Fibroblast of lung (primary cell): ENCODE measurements at places on chromosomes 13 and 19.

GRCh38 chr13:104301171-104301975 is 1235.2 kb upstream of the SLC10A2 start:
- DNase-seq, result peak; percentile 66

- DNase-seq, result no peak
Measured at GRCh38 chr13:76175961-76176725, 540.0 kb downstream of the LMO7 start.

- DNase-seq, result peak; percentile 94
Measured at GRCh38 chr13:44273991-44274770, 99.4 kb upstream of the SERP2 start.

GRCh38 chr13:52161181-52161646 is 1.8 kb upstream of the NEK3 start:
- no peak for DNase-seq

GRCh38 chr13:80753866-80754265 is 412.9 kb upstream of the SPRY2 start:
- DNase-seq, result no peak

DNA sequence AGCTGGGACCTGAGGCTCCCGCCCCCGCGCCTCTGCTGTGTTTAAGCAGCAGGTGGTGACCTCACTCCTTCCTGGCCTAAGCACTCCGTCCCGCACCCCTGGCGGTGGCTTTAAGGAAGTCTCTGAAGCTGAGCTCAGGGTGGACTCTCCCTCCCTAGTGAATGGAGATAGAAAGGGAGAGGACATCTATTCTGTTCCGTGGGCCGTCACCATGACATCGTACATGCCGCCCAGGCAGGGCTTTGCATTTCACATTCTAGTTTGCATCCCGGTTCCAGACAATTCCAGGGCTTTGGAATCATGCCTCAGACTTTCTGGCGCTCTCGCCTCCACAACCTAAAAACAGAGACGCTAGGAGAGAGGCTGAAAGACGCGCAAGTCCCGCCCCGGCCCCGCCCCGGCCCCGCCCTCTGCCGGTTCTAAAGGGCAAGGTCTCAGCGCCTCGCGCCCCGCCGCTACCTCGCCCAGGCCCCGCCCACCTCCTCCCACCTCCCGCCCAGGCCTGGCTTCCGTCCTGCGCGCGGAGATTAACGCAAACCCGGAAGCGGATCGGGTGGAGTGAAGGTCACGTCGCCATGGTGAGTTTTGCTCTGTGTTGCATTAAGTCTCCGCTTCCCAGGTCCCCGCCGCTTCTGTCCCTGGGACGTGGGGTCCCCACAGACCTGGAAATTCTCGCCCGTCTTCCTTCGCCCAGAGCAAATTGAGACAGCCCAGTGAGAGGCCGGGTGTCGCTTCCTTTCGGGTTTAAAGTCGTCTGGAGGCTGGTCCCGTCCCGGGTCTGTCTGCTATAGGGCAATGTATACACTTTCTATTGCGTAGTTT is at the start of gene ZNF808:
ZNF808 (plus strand) TSS at position 535 of the 822 bp plus-strand sequence. CDS start 15,617 bp downstream, outside the sequence.
- peak; percentile 92 for DNase-seq

DNA sequence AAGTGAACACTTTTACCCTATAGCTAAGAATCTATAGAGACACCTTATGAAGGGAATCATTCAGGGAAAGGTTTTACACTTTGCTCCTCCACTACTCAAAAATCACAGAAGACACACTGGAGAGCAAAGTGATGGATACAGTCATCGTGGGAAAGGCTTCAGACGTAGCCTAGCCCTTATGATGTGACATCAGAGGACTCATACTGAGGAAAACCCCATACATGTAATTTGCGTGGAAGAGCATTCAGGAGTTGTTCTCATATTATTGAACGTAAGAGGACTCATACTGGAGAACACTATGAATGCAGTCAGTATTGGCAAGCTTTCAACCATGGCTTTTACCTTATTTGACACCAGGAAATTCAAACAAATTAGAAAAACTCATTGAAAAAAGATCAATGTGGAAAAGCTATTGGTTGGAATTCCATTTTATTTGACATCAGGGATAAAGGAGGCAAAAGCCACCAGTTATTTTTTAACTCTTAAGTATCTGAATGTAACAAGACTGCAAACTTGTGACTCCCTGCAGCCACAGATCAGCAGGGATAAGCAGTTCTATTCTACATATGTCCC is 16.1 kb upstream of the ZNF274 start:
- DNase-seq, result peak; percentile 5

DNA sequence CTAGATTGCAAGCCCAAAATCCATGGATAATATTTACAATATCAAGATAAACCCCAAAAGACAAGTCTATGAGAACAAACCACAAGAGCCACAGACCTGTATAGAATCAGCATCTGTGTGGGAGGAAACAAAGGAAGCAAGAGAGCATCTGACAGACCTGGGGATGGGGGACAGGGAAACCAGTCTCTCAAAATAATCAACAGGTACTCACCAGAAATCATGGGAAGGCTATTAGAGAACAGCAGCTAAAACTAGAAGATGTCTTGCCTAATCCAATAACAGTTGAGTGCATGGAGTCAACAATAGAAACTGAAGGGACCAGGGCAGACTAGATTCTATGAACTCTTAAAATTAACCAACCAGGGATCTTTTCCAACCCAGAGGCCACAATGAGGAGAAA is 8.7 kb downstream of the SLC6A16 start:
- DNase-seq, result no peak

- no peak for DNase-seq
Measured at GRCh38 chr19:46759206-46759605, 13.0 kb upstream of the STRN4 start.

GRCh38 chr19:56137405-56137804 is 3.7 kb upstream of the ZNF444 start:
- no peak for DNase-seq

- DNase-seq, result no peak
Measured at GRCh38 chr19:17504456-17504855, 7.0 kb upstream of the PGLS start.

GRCh38 chr13:90305796-90306195 is 1041.7 kb upstream of the MIR17HG start:
- DNase-seq, result no peak

DNA sequence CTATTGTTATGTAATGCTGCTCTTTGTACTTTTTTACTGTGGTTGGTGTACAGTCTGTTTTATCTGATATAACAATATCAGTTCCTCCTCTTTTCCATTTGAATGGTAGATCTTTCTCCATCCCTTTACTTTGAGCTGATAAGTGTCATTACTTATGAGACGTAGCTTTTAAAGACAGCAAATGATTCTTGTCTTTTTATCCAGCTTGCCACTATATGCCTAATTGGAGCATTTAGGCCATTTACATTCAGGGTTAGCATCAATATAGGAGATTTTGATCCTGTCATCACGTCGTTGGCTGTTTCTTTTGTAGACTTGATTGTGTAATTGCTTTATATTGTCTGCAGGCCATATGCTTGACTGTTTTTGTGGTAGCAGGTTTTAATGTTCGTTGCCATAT is 894.2 kb upstream of the ATXN8OS start:
- no peak for DNase-seq

DNA sequence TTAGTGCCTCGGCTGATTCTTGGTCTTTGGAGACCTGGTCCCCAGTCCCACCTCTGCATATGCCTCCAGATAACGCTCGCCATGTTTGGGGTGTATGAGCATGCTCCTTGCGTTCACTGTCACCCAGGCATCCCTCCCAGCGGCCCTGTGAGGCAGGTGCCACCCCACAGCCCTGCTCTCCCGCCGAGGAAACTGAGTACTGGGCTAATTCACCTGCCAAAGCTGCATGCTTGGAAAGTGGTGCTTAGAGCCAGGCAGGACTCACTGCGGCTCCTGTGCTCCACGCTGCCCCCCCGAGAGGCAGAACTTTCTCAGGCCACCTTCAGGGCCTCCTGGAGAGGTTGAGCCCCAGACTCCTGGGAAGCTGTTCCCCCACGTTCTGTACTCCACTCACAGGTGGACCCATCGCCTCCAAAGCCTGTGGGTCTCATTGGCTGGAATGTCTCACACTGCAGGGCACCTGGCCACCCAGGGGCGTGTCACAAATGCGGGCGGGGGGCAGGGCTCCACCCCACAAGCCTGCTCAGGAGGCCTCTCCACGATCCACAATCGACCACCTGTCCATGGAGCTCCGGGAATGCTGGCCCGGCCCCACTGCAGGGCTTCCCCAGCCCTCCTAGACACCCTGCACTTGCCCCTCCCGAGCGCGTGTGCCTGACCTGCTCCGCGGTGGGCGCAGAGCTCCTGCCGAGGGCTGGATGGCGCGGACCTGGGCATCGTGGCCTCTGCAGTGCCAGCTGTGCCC is 64.6 kb downstream of the ATP11A start:
- no peak for DNase-seq

DNA sequence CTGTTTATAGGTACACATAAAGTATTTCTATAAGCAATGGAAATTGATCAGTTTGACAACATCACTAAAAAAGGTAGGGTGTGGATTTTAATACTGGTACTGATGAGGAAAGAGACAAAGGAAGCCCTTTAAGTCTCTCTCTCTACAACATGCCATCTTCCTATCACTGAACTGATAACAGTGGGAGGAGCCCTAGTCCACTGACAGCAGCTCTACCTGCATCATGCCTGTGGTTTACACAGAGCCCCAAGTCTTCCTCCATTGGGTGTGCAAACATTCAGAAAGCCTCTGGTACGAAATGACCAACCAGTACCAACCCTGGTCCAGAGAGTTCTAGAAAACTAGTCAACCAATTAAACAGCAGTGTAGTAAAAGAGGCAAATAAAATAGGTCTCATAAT is 53.4 kb downstream of the KLF12 start:
- DNase-seq, result no peak

GRCh38 chr19:37217775-37218591 is at the start of gene ZNF383:
TSS of gene ZNF383 (plus strand) at chr19:37218214. CDS start at chr19:37230454, 12,240 bp downstream.
- peak; percentile 91 for DNase-seq

GRCh38 chr13:100140441-100140840 is 51.5 kb downstream of the PCCA start:
- no peak for DNase-seq

DNA sequence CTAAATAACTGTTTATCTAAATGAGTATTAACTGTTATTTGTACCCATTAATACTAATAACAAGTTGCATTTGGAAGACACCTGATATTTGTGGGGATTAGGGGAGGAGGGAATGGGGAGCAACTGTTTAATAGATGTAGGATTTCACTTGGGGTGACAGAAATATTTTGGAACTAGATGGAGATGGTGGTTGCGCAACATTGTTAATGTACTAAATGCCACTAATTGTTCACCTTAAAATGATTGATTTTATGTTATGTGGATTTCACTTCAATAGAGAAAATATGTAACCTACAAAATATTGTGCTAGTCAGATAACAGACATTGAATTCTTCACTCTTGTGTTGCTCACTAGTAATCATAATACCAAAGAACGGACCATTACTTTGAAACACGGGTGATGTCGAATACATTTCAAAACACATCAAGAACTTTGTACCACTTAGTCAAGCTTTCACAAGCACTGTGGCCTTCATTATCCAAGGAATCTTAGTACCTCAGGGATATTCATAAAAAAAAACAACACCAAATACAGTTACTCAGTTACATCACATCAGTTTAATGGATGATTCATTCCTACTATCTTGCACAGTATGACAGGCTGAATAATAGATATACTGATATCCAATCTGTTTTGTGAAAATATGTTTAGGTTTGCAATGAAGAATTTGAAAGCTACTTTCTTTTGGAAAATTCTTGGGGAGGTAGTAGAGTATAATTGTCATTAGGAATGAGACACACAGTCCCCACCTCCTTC is 721.8 kb downstream of the PCDH9 start:
- DNase-seq, result peak; percentile 18

- DNase-seq, result peak; percentile 16
Measured at GRCh38 chr19:54674021-54674617, 11.3 kb downstream of the LILRB4 start.

DNA sequence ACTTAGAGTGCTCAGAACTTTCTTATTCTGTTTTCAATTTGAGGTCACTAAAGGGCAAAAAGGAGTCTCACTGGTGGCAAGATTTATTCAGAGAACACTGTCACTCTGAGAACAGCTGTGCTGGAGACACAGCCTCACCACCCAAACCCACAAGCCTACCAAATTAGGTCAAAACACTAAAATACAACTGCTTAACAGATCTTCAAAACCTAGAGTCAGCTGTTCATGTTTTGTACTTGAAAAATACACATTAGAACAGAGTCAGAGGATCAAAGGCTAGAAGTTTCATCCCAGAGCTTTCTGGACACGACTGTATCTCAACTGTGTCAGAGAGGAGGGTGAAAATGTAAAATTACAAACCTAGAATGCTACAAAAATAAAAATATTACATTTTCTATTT is 89.3 kb downstream of the MIPEP start:
- DNase-seq, result no peak

DNA sequence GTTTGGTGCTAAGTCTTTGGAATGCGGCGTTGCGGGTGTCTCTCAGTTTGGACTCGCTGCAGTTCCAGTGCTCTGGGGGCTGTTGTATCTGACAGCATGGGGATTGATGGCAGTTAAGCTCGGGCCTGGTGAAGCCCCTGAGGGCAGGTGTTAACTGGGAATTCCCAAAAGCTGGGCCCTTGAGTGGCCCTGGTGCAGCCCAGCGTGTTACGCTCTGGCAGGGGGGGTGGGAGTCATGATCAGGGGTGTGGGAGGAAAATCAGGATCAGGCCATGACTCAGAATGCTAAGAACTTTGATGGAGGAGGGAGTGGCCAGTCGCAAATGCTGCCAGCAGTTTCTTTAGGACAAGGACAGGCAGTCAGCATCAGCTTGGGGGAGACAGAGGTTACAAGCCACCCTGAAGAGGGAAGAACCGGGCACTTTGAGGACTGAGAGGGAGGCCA is 19.6 kb downstream of the AP2A1 start:
- DNase-seq, result peak; percentile 58

GRCh38 chr13:31192306-31192705 is 7.5 kb upstream of the B3GLCT start:
- DNase-seq, result no peak

DNA sequence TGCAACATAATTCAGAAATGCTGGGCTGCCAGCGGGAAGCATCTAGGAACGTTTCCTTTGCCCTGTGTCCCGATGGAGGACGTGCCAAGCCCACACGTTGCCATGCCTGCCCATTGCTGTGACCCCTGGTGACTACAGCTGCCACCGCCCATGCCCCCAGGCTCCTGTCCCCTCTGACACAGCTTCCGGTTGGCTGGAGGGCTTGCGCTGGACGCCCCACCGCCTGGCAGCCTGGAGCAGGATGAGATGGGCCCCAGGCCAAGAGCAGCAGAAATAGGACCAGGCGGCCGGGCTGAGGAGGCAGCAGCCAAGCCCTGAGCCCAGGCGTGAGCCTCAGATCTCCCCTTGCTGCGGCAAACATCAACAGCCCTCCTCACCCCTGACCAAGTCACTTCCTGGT is 125.9 kb downstream of the COL4A2 start:
- DNase-seq, result no peak

DNA sequence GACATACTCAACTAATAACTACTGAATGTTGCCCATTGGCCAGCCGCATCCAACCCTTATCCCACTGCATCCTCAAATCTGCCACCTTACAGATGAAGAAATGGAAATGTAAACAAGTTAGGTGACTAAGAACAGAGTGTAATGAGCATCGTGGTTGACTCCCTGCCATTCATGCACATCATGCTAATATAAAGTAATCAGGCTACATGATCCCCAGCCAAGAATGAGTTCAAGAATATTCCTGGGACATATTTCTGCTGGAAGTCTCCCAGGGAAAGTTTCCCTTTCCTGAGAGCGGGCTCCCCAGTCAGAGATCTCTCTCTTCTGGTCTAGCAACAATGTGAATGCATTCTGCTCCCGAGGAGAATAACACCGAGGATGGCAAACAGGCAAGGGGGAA is 55.9 kb upstream of the SERP2 start:
- DNase-seq, result peak; percentile 67
